ENCODE measurements at places on chromosomes 1 and 21.

GRCh38 chr21:25658427-25659035 is 19.5 kb downstream of the JAM2 start:
- DNase-seq, result no peak

- no peak for DNase-seq
Observed at GRCh38 chr1:209617047-209617673, 33.6 kb downstream of the CAMK1G start.

DNA sequence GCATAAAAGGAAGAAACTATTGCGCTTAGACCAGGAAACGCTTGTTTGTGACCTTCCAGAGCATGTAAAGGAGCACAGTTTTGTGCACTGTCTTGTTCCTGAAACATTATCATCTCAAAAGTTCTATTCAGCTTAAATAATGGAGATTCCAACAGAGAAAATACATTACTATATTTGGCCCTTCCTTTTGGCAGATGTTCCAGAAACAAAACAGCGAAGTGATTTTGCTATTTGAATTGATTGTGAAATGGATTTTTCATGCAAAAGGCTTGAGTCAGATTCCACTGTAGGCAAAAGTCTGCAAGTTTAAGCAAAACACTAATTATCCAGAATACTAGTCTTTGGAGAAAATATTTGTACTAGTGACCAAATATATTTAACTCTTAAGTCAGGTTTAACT is 80.3 kb upstream of the PTBP2 start:
- DNase-seq, result no peak

GRCh38 chr21:19541602-19542001 is 1138.0 kb upstream of the TMPRSS15 start:
- no peak for DNase-seq

GRCh38 chr1:175841738-175842187 is 98.4 kb upstream of the TNR start:
- DNase-seq, result no peak

DNA sequence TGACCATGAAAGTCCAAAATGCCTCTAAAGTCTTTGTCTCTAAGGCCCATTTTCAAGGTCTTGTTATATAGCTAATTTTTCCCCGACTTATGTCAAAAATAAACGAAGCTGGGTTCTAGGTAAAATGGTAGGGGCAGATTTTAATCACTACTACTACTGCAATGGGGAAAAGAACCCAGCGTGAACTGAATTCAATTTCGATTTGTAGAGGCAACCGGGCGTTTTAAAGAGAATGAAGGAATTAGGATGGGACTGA is 536 bp upstream of the EXO1 start:
- no peak for DNase-seq

GRCh38 chr1:233031521-233031920 is 81.1 kb downstream of the NTPCR start:
- DNase-seq, result no peak

GRCh38 chr21:46098303-46099141 is 610 bp downstream of the COL6A2 start:
- DNase-seq, result peak; percentile 1

- no peak for DNase-seq
Observed at GRCh38 chr1:229380536-229381160, 37.8 kb upstream of the CCSAP start.

DNA sequence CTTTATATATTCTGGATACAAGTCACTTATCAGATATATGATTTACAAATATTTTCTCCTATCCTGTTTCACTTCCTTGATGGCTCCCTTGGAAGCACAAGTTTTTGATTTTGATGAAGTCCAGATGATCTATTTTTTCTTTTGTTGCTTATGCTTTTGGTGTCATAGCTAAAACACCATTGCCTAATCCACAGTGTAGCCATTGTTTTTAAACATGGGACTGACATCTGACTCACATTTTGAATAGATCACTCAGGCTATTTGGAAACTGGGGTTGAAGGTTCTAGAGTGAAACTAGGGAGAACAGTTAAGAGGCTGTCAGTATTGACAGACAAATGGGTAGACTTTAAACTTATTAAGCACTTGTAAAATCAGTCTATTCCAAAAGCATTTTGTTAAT is 16.6 kb downstream of the AK4 start:
- DNase-seq, result no peak

GRCh38 chr1:15525050-15526020 is 1.3 kb upstream of the DNAJC16 start:
- peak; percentile 50 for DNase-seq

DNA sequence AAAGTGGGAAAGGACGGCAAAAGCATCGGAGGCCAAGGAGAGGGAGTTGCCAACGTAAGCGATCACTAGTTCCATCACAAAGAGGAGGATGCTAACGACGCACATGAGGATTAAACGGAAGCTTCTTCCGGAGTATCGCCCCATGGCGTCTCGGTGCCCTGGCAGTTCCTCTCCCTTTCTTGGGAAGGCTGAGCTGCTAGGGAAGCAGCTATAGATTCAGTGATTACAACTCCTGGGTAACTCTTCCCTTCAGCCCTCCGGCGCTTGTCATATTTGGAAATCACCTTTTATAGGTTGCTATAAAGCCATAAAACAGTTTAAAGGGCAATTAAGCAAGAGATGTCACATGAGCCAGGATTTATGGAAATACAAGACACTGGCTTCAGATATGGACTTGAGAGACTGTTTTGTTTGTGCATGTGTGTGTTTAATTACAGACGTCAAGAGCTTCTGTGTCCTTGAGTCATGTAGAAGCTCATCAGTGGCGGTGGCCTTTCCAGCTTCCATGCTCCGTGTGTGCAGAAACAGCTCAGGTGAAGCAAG is 30.6 kb upstream of the SLC30A10 start:
- DNase-seq, result no peak

GRCh38 chr1:181583598-181583997 is 100.3 kb downstream of the CACNA1E start:
- DNase-seq, result no peak

- no peak for DNase-seq
Observed at GRCh38 chr1:99173282-99173681, 91.0 kb upstream of the PLPPR4 start.

GRCh38 chr1:6612641-6613360 is 730 bp upstream of the PHF13 start:
- DNase-seq, result no peak

- DNase-seq, result no peak
Observed at GRCh38 chr1:39360731-39361130, 130.7 kb upstream of the BMP8A start.

- DNase-seq, result no peak
Observed at GRCh38 chr21:16192902-16193301, 463.1 kb downstream of the USP25 start.

DNA sequence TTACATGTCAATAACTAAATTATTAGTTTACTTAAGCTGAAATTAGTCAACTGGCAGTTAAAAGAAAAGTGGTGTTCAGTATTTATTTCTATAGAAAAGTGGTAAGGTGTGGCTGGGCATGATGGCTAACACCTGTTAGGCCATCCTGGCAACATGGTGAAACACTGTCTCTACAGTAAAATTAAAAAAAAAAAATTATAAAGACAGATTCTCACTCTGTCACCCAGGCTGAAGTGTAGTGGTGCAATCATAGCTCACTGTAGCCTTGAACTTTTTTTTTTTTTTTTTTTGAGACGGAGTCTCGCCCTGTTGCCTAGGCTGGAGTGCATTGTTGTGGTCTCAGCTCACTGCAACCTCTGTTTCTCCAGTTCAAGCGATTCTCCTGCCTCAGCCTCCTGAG is 32.9 kb downstream of the WNT4 start:
- DNase-seq, result no peak

GRCh38 chr1:63891060-63891690 is 117.4 kb downstream of the ROR1 start:
- DNase-seq, result no peak

GRCh38 chr21:46428987-46429710 is 29.5 kb upstream of the DIP2A start:
- no peak for DNase-seq

GRCh38 chr21:24197132-24197643 is 1410.1 kb downstream of the MRPL39 start:
- no peak for DNase-seq

- DNase-seq, result no peak
Observed at GRCh38 chr1:163834778-163835177, 513.0 kb downstream of the NUF2 start.

GRCh38 chr1:210239349-210240111 is 6.9 kb downstream of the SERTAD4 start:
- no peak for DNase-seq

DNA sequence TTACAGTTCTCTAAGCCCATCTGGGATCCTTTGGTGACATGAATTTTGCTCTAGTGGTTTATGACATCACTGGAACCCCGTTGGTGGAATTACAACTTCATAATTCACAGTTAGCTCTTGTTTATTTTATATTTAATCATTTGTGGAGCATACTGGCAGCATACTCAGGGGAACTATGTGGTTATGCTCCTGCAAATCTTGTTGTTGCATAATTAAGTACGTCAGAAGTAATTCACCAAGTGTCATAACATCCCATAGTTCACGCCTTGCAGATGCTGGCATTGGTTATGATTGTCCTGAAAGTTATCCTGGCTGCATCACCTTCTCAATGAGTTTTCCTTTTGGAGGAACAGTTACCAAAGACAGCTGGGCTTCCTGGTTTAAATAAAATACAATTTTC is 16.5 kb downstream of the PRRX1 start:
- no peak for DNase-seq

- DNase-seq, result no peak
Observed at GRCh38 chr1:174217248-174217647, 57.9 kb downstream of the RABGAP1L start.

Data from GM19239 (cell line).